ENCODE measurements at places on chromosomes 16 and 17.

DNA sequence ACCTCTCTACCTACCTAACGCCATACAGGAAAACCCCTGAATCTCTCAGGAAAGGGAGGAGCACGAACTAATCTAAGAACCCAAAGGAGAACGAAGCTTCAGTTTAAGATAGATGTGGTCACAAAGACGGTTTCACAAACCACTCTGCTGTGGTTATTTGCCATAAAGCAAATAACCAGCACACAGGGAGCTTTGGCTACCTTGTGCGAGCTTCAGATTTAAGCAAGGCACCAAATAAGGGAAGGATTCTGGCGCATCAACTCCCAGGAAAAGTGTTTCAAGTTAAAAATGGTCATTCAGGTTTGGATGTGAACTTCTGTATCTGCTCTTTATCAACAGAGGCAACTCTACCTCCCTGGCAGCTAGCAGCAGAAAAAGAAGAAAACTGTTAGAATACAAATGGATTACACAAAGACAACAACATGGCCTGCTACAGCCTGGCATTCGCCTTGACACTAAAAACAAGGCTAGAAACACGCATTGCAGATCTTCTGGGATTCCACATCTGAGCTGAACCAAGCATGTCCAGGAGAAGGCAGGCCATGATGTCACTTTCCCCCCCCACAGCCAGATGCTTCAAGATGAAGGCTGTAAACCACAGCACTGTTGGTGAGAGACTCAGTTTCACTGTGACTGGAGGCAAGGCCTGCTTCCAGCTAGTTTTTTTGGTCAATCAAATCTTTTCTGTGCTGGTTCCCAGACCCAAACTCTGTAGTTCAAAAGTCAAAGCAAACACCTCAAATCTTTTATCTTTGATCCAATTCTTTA is 43.6 kb downstream of the SMG6 start:
- DNase-seq: no peak

- DNase-seq: peak; percentile 10
These were observed 67.1 kb downstream of the CLEC18A start for GRCh38 chr16:70018254-70018653.

GRCh38 chr17:55463600-55463999 is 42.0 kb upstream of the MMD start:
- DNase-seq: no peak

DNA sequence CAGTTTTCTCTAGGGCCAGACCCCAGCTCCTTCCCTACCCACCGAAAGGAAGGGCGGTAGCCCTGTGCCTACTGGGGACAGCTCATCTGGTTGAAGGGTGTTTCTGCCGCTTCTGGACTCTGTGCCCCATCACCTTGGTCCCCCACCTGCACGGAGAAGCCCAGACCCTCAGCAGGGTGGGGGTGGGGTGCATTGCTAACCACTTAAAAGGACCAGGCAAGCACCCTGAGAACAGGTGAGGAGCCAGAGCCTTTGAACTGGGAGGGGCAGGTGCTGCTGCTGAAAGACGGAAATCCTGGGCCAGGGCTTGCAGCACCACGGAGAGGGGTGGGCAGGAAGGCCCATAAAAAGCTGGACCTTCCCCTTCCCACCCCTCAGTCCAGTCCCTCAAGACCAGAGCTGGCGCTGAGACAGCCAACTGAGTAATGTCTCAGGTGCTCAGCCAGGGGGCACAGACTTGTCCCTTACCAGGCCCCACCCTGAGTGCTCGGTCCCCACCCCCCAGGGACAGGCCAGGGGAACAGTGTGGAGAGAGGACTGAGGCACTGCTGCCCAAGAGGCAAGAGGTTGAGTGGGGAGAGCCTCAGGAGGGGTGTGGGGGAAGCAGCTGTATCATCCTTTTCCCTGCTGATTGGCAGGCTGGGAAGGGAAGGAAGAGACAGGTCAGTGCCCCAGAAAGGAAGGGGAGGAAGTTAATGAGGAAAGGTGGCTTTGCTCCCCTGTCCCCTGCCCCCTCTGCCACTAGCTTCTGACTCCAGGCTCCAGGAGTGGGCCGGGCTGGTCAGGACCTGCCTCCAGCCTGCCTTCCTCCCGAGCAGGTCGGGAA is 10.9 kb upstream of the SP2 start:
- DNase-seq: no peak

- peak; percentile 62 for DNase-seq
These were observed 10.4 kb downstream of the PRR11 start for GRCh38 chr17:59165933-59166342.

DNA sequence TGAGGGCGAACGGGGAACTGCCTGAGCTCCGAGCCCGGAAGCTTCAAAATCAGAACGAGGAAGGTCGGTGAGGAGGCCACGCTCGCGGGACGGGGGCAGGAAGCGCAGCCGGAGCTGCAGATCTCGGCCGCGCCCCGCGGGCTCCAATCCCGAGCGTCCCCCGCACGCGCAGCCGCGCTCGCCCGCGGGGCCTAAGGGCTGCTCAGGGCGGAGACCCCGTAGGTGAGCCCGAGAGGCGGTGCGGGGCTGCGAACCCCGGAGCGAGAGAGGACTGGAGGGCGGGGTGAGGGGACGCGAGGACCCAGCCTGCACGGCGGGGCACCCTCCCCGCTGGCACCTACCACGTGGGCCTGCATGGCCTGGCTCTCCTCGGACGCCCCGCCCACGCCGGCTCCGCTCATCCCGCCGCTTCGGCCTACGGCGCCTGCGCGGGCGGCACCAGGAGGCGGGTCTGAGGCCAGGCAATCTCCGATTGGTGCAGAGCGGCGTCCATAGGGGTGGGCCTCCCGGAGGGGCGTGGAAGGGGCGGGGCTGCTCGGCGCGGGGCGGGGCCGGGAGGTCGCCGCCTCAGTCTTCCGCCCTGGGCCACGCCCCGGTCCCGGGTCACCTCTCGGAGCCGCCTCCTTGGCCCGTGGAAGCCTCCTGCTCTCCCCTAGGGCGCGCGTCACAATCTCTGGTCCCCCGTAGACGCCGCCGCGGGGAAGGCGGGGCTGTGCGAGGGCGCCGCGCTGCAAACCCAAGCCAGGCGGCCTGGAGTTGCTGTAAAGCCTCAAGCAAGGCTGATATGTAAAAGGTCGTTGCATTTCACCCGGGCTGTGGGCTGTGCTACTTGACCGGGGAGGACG is 27.8 kb upstream of the METRNL start:
- peak; percentile 94 for DNase-seq

Data from hematopoietic multipotent progenitor cell treated with erythropoietin and hydrocortisone succinate and interleukin-3 and kit ligand, for 15 days (in vitro differentiated cells).